ENCODE measurements at places on chromosomes 13 and 19.

DNA sequence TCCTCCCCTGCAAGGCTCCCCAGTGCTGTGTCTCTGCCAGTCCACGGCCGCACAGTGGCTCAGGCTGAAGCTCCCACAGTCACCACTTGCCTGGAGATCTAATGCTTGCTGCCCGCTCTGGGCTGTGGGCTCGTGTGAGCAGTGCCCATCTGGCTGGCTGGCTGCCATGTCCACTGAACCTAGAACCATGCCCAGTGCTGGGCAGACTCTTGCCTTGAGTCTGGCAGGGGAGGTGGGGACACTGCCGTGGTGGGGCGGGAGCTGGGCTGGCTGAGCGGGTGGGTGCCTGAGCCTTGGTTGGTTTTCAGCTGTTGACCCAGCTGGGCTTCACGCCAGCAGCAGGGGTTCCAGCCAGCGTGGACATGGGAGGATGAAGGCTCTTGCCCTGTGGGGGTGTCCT, 52.3 kb downstream of the CRTC1 start:
- no peak for DNase-seq

DNA sequence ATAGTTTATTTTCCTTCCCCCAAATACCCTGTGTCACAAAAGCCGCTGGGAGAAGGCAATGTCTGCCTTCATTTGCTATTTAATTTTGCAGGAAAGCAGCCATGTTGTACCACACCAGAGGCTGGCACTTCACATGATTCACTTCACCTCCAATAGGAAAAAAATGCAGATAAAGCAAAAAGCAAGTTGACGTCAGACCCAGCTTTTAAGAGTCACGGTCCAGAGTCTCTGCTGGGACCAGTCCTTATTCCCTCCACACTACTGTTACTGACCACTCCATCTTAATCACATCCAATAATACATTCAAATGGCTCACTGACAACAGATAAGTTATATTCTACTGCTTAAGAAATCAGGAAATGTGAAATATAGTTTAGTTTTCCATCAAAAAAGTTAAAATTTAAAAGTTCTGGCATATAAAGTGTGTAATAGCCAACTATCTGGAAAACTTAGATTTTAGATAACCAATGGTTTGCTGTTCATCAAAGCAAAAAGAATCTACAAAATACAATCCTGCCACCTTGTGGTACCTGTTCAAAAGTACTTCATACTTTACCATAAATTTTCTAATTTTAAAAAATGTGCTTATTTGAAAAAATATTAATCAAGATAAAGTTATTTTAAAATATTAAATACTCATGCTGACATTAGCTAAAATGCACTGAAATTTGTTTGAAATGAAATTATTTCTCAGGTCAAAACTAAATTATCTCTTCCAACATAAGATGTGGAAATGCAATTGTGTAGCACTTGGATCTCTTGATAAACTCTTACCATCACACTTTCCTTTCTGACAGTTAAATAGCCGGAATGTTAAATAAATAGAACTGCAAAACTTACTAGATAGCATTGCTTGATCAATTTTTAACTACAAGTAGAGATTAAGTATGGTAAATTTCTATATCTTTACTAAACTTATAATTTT, 97.3 kb downstream of the SERP2 start:
- no peak for DNase-seq

DNA sequence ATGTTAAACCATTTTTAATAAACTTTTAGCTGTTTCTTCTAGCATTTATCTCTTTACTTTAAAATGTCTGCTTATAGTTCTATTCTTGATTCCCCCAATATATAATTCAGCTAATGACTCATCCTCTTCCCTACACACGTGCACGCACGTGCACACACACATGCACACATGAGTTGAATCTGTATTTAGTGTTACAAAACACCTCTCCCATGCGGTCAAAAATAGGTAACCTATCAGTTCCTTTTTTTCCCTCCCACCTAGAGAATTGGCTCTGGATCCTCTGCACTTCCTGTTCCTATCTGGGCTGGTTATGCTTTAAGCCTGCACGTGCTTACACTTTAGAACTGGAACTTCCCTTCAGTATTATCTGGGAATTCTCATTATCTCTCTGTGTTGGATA, 144.1 kb downstream of the PAN3 start:
- no peak for DNase-seq

GRCh38 chr13:110340812-110341444, 33.8 kb downstream of the COL4A2 start:
- peak; percentile 27 for DNase-seq

- DNase-seq = no peak
Observed at GRCh38 chr19:42088471-42089190, 12.7 kb downstream of the ZNF574 start.

GRCh38 chr19:48696353-48697010, 711 bp downstream of the FUT2 start:
- no peak for DNase-seq

- peak; percentile 45 for DNase-seq
Observed at GRCh38 chr19:19034204-19034624, 811 bp downstream of the ARMC6 start.

- DNase-seq = no peak
Observed at GRCh38 chr13:33919120-33919519, 101.2 kb downstream of the RFC3 start.

- no peak for DNase-seq
Observed at GRCh38 chr13:43132911-43133310, 109.5 kb downstream of the DNAJC15 start.

DNA sequence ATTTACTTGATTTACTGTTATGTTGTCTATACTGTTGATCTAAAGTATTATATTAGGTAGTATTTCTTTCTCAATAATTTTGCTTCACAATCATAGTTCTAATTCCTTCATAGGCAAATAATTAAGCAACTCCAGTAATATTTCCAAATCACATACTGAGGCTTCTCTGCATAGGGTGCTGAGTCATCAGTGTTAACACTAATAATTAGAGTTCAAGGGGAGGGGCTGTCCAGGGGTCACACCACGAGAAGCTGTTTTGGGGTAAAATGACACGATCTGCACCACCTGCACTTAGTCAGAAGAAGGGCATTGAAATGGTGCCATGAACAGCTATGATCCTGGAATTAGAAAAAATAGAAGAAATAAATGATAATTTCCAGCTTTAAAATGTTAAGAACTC, 1230.9 kb upstream of the SLC10A2 start:
- DNase-seq = no peak

DNA sequence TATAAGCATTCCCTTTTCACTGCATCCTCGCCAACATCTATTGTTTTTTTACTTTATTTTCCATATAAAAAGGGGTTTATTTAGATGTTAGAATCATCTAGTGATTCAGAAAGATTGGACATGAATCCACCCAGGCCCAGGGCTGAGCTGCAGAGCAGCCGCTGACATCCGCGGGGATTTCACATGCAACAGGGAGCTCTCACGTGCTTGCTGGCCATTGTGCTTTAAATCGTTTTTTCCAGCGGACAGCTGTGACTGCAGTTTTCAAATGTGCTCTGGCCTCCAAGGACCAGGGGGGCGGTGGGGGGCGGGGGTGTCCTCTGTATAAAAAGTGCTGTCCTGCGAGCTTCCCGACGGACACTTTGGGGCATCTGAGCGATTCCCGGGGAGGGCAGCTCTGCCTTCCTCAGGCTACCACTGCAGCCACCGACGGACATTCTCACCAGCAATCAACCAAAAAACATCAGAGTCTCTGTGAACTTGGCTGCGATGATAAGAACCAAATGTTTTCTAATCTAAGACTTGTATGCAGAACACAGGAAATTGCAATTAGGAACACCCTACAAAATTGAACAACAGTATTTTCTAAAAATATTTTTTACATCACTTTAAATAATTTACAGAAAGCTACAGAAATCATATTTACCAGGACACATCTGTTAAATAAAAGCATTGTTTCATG, 12.6 kb downstream of the RB1 start:
- no peak for DNase-seq
